Kidney capillary endothelial cell (primary cell): ENCODE measurements at places on chromosomes 1 and 21.

GRCh38 chr21:31559368-31560119 lies 99.9 kb upstream of the SOD1 start:
- peak; percentile 91 for DNase-seq

DNA sequence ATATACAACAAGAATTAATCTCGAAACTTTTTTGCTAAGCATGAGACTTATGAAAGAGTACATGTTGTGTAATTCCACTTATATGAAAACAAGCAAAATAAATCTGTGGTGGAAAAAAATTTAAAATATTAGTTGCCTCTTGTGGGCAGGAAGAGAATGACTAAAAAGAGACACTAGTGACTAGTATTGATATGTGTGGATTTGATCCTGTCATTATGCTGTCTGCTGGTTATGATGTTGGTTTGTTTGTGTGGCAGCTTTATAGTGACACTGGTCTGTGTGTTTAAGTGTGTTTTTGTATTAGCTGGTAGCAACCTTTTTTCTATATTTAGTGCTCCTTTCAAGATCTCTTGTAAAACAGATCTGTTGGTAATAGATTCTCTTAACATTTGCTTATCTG lies 267.8 kb upstream of the NRIP1 start:
- DNase-seq = no peak

DNA sequence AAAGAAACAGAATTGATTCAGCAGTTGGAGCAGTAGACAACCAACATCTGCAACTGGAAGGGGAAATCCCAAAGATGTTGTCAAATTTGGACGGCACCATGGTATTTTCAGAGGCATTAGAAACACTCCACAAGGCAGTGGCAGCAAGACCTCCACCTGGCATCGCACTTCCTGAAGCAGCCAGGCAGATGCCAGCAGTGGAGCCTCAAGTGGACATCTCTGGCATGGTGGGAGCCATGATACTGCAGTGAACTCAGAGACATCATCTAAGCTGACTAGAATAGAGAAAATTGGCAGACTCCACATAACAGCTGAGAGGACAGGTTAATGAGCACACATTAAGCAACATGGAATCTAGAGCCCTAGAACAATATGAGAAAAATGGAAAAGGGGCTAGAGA lies 33.9 kb upstream of the RGS8 start:
- no peak for DNase-seq

- no peak for DNase-seq
Observed at GRCh38 chr1:234149217-234149616, 224.0 kb upstream of the COA6 start.

- no peak for DNase-seq
Observed at GRCh38 chr21:32779983-32780382, 8.4 kb upstream of the PAXBP1 start.
